NCI-H1436 treated with DMSO at 0.1 percent for 48 hours (cell line): ENCODE measurements at places on chromosomes 4 and X.

- no peak for DNase-seq
These were observed 112.5 kb downstream of the LDB2 start for GRCh38 chr4:16785793-16786527.

DNA sequence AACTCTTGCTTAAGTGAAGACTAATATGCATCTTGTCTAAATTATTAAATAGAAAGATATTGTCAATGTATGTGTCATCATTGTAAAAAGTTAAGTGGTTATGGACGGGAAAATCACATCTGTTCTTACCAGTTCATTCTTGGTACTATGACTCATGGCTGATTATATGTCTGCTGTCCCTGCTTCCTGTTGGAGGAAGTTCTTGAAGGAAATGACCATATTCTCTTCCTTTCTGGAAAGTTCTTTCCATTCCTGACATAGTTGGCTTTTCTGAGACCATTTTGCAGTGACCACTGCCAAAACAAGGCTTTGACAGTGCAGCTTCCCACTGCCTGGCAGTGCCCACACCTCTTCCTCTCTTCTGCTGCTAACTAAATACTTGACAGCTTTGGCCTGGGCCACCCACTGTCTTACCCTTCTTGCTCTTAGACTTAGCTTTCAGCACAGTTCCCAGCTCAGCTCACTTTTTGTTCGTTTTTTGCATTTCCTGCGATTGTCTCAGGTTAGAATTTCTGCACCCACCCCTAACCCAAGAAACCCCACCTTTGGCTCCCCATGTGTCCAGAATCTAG lies 13.2 kb upstream of the CLDN24 start:
- DNase-seq = no peak

- DNase-seq = no peak
These were observed 19.0 kb downstream of the PHKA2 start for GRCh38 chrX:18964901-18965300.

DNA sequence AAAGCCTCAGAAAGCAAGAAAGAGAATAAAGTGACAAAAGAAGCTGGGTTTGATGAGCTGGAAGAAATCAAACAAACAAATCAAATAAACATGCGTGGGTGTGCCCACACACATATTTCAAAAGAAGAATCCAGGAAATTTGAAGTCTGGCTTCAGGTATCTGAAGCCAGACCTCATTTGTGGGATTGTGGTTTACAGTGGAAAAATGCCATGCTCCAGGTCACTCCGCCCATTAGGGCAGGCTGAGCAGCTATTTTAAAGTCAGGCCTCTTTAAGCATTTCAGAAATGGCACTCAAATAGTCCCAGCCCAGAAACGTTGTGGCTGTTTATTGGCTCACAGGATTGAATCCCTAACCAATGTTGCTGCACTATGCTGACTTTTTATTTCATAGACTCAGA lies 226.1 kb upstream of the F9 start:
- DNase-seq = no peak

- DNase-seq = no peak
These were observed 73.1 kb downstream of the MTHFD2L start for GRCh38 chr4:74230902-74231499.

DNA sequence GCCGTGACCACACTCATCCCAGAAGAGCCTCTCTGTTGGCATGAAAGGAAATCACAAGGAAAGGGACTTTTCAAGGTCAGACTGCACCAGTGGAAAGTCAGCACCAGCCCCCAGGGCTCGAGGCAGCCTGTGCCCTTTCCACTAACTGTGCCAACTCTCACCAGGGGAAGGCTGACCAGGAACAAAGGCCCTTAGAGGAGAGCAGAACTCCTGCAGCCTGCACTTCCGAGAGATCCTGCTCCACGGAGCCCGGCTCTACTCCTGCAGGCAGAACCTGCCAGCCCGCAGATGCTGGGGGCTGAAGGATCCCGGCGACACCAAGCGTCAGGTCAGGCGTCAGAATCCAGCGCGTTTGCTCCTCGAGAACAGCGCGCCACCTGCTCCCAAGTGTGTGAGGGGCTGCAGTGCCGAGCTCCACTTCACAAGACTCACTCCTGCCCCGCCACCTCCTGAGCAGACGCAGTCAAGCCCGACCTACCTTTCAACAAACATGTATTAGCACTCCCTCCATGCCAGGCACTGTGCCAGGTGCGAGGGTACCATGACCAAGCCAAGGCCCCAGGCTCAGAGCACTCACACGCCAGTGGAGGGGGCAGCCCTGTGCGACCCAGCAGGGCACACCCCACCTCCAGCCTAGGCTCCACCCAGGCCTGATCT lies 13.6 kb upstream of the HELT start:
- DNase-seq = no peak

GRCh38 chr4:147924604-147925412 lies 192.9 kb downstream of the ARHGAP10 start:
- DNase-seq = peak; percentile 1

GRCh38 chr4:98779088-98779487 lies 120.7 kb upstream of the TSPAN5 start:
- no peak for DNase-seq

- DNase-seq = no peak
These were observed 15.9 kb downstream of the CCDC149 start for GRCh38 chr4:24896977-24897376.

GRCh38 chr4:17546222-17546621 lies 30.8 kb upstream of the LAP3 start:
- DNase-seq = no peak
